ENCODE measurements at places on chromosomes 5 and 9.

- no peak for DNase-seq
Measured at GRCh38 chr9:34370335-34370969, 6.2 kb downstream of the MYORG start.

DNA sequence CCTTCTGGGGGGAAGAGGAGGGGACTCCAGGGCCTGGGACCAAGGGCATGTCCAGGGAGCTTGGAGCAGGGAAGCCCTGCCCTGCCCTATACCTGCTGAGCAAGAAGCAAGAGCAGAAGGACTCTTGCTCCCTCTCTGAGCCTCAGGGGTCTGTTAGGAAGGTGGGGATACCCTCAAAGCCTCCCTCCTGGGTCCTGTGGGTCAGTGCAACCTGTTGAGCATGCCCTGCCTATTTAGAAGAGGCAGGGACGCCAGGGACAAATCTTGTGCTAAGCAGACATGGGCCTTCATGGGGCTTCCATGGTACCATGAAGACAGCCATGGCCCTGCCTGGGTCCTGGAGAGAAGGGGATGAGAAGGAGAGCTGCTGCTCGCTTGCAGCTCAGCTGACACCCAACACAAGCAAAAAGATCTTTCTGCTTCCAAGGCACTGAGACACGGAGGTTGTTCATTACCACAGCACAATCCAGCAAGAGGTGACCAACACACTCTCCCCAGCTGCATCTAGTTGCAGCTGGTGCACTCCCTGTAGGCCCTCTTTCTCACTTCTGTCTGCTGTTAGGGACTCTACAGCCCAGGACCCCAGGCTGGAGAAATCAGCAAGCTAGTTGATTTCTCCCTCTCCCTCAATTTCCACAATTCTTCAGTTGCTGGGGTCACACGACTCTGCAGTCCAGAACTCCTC is 39.3 kb downstream of the C9orf50 start:
- no peak for DNase-seq

DNA sequence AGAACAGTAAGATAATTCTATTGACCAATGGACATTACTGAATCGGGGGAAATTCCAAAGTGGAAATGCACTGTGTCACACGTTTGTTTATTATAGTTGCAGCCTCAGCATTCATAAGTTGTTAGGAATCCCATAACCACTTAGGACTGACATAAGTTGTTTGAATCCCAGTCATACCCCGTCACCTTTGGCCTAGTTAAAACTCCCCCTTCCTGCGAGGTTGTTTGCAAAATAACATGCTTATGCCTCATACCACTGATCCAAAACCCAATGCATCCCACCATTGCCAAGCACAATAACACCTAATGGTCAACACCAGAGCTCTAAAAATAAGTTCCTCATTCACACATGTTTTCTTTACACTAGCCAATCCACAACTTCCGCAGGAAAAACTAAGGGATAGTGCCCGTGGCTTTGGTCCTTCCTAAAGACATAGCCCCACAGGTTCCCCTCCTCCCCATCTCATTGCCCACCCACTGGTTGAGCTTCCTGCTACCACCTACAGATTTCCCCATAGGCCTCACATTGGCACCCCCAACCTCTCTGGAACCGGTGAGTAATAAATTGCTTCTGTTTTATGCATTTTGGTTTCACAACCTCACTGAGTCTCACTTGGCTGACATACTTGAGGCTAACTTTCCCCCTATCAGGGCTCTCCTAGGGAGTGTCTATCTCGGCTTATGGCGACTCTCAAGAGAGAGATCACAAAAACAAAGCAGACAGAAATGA is 42.3 kb upstream of the MUSK start:
- DNase-seq: no peak

DNA sequence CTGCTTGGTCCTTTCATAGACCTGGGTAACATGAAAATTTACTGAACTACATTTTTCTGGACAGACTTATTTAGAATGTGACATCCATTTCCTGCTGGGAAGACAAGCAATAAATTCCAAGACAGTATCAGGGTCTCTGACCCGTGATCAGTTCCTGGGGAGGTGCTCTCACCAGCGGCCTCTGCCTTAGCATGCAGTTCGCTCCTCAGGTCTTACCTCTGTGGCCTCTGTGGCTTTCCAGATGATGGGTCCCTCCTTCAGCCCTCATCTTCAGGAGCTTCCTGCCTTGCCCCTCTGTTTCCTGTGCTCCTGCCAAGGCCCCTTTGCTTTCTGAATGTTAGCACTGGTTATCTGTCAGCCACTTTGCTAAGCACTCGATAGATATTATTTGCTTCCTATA is 66.4 kb downstream of the CMYA5 start:
- DNase-seq: no peak

- DNase-seq: no peak
Measured at GRCh38 chr9:11868795-11869194, 824.4 kb upstream of the TYRP1 start.

- DNase-seq: no peak
Measured at GRCh38 chr5:169886677-169887076, 93.6 kb downstream of the INSYN2B start.

- no peak for DNase-seq
Measured at GRCh38 chr9:78515108-78515507, 218.2 kb downstream of the PSAT1 start.

- no peak for DNase-seq
Measured at GRCh38 chr9:34653151-34654072, 1.4 kb downstream of the IL11RA start.

- no peak for DNase-seq
Measured at GRCh38 chr5:37725185-37725584, 114.7 kb downstream of the GDNF start.

GRCh38 chr5:176447591-176447977 is 601 bp upstream of the FAF2 start:
- no peak for DNase-seq

DNA sequence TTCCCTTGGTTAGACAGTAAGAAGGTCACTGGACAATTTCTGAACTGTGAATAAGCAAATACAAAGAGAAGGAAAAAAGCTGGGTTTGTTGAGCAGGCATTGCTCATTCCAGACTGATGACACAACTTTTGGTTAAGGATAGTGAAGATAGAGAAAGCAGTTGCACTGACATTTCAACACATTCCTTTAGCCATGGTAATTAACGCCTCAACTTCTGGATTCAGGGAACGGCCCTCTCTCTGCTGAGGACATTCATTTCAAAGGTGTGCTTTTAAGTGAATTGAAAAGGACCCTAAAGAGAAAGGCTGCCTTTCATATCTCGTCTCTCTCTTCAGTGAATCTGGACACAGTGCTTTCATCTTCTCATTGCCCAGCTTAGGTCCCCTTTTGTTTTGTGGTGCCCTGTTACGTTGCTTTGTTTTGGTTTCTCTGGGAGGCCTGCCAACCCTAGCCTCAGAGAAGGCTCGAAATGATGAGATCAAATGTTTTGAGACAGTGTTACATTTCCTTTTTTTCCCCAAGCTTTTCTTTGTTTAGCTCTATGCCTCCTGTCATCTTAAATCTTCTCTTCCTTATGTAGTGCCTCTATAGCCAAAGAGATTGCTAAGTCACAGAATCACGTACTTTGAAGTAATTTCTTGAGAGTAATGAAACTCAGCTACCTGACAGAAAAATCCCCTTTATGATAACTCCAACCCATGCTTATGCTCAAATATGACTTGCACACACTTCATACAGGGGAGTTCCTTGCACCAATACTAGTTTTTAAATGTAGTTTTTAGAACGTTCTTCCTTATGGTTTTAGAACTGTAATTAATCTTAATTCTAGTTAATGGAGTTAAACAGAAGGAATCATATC is 94.4 kb upstream of the IFNE start:
- DNase-seq: peak; percentile 38

GRCh38 chr5:81787474-81788242 is 36.8 kb upstream of the SSBP2 start:
- no peak for DNase-seq

DNA sequence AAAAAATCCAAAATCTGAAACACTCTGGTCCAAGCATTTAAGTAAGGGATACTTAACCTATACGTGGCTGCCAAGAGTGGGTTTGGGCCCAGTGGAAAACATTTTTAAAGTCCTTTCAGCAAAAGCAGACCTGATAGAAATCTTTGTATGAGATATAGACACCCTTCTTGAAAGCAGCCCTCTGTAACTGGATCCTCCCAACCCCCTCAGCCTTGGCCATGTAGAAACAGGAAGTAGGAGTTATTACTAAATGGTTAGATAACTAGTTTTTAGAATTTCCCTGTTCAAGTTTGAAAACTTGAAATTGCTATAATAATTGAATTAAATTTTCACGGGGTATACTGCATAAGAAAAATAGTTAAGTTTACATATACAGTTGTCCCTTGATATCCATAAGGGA is 111.3 kb upstream of the PCA3 start:
- DNase-seq: no peak

DNA sequence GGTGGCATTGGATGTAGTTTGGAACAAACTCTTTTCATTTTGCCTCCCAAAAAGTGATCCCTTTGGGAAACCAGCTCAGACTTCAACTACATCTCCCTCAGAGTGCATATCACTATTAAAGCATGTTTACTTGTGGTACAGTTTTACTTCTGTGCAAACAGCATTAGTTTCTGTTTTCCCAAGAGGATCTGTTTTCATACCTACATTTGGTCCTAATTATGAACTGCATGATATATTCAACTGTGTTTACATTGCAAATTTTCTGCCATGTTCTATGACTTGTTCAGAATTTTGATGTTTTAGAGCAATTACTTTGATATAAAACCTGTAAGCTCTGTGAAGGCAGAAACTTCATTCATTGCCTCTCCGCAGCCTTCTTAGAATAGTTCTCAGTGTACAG is 681.5 kb upstream of the ACO1 start:
- no peak for DNase-seq

DNA sequence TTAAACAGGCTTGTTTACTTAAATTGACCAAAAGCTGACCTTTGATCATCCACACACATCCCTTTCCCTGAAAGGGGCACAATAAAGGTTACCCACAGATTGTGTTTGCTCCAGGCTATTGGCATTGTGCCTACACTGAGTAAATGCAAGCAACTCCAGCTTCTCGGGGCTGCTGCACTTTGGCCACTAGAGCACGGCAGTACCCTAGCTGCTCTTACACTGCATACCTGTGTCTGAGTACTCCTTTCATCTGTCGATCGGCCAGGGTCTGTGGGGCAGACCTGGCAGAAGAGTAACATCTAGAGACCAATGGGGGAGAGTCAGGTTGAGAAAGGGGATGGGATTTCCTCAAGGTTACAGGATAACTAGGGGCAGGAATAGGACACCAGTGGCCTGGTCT is 281.9 kb upstream of the NMUR2 start:
- no peak for DNase-seq

DNA sequence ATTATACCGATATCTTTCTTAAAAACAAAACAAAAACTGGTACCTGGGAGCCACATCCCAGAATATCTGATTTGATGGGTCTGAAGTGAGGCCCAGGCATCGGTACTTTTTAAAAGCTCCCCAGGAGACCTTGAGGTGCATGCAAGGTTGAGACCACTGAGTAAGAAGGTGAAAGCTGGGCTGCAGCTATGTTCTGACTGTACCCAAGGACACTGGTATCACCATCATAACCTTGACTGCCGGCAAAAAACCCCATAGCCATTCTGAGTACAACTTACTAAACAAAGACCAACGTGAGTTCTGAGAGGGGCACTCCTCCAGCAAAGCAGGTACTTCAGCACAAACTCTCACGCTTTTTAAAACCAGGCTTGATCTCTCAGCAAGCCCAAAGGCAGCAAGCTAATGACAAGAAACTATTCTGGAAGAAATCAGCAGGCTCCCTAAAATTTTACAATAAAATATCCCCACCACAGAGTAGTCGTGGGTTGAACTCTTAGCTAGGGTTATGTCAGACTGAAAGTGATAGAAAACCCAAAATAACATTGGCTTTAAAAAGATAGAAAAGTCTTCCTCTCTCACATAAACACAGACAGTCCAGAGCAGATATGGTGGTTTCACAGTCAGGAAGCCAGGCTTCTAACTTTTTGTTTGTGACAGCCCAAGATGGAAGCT is 263.9 kb downstream of the SAXO1 start:
- no peak for DNase-seq

GRCh38 chr5:128263357-128263756 is 179.8 kb downstream of the SLC12A2 start:
- no peak for DNase-seq

DNA sequence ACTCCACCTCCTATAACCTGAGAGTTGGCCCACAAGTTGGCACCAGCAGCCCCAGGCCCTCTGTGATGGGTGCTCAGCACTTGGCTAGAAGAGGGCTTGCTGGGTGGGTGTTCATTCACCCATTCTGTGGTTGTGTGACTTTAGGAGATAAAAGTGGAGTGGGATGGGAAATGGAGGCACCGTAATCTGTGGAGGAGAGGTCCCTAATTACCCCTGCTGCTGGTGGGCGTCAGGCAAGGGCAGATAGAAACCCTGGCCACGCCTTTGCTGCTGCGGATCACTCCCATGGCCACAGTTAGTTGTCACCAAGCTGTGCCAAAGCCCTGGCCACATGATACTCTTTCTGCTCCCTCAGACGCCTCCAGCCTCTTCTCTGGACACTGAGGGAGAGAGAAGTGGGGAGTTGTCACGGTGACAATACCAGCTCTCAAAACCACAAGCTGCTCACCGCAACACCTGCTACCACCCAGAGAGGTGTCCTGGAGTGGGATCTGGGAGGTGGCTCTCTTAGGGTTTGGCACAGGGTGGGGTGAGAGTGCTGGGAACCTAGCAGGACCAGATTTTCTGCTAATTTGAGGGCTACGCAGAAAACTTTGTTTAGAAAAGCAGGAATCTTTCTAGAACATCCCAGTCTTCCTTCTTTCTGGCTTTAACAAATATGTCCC is 12.0 kb upstream of the NEUROG1 start:
- DNase-seq: no peak

DNA sequence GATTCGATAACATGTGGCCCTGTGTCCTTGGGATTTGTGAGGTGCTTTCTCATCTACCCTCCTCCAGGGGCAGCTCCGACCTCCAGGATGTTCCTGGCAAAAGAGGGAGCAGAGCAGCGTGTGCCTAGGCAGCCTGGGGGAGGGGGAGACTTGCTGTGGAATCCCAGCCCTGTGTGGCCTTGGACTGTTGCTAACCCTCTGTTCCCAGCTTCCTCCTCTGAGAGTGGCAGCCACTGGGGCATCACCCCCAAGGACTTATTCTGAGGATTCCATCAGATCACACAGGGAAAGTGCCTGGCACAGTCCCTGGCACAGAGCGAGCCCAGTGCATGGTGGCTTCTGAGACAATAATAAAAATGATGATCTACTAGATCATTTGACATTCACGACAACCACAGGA is 265.1 kb upstream of the MVB12B start:
- DNase-seq: no peak

DNA sequence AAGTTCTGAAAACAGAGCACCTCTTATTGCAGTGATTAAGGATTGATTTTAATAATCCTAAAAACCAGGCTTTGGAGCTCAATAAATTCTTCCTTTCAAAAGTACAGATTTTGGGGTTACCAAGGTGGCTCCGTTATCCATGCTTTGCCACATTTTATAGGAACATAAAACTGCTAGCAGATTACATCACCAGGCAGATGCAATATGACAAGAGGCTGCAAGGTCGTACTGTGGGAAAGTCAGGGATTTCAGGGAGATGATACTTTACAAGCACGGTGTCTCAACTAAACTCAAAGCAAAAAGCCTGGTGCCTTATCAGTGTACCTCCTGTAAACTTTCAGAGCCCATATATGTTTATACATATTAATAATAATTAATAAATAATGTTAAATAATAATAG is 28.6 kb downstream of the ADAMTSL1 start:
- no peak for DNase-seq

GRCh38 chr5:117649821-117650220 is 1075.2 kb upstream of the SEMA6A start:
- no peak for DNase-seq

GRCh38 chr5:95783661-95784060 is 38.9 kb downstream of the GLRX start:
- DNase-seq: no peak

Measured in CD4-positive, alpha-beta T cell treated with Interleukin-12 subunit alpha and Interleukin-12 subunit beta, for 1 hour (primary cell).